ENCODE measurements at places on chromosomes 7 and 10. TPM values are rescaled to one million over a fixed set of nuclear protein-coding genes. Genes with fewer than 3 reads are reported as not detected.
A peak's percentile ranks its signal among the peaks of the same experiment; 100 is the strongest.

DNA sequence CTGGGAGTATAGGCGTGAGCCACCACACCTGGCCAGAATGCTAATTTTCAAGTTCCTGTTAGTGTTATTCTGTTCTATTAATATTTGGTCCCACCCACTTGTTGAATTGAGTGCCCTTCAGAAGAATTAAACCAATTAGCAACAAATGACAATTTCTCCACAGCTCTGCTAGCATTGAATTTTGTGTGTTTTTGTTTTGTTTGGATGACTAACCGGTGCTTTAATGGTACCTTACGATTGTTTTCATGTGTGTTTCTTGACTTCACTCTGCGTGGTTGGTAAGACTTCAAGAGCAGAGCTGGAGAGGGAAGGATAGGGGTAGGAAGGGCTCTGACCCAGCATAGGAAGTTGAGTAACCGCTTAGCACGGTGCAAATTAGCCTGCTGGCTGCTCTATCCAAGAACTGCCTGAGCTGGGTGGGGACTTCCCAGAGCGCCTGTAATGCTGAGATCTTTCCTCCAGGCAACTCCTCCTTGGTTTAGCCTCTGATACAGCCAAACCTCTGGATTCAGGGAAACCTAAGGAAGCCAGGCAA is 4.6 kb downstream of the ARPC1B start:
- DNase-seq: peak; percentile 70

DNA sequence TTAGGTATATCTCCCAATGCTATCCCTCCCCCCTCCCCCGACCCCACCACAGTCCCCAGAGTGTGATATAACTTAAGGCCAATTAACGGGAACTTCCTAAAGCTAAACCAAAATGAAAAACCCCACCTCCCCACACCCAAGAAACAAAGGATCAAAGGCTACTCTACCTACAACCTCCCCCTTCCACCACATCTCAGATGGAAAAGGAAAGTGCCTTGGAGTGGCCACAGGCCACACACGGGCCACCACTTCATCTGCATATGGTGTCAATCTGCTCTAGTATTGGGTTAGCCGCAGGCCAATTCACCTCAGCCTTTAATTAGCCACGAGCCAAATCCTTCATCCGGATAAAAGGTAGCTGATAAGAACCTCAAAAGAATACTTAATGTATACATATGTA is 19.6 kb downstream of the CSTF2T start:
- DNase-seq: no peak

- DNase-seq: no peak
Measured at GRCh38 chr7:108409146-108409545, 47.1 kb downstream of the NRCAM start.

SRI gene
- polyA plus RNA-seq: 102 TPM

- no peak for DNase-seq
Measured at GRCh38 chr7:111012149-111012548, 78.8 kb upstream of the LRRN3 start.

KCNH2 gene
- polyA plus RNA-seq: 13.3 TPM

GRCh38 chr7:111887734-111888133 is 318.5 kb downstream of the DOCK4 start:
- DNase-seq: no peak

DNA sequence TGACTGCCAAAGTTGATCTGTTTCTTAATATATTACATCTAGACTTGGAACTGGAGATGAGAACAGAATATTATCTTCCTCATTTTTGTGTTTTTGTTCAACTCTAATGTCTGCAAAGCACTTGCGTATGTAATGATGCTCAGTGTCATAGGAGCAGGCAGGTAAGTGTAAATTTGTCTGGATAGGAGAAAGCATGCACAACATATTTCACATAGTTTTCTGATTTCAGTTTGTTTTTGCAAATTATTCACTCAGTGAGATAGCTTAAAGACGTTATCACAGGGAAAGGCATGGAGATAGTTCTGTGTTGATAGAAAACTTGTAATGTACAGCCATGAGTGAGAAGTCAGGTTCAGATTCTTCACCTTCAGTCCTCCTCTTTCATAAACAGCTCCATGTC is 84.8 kb downstream of the CFTR start:
- no peak for DNase-seq
